CD4-positive, alpha-beta T cell treated with Interleukin-6 for 4 hours (primary cell): ENCODE measurements at places on chromosomes 3 and 15.

DNA sequence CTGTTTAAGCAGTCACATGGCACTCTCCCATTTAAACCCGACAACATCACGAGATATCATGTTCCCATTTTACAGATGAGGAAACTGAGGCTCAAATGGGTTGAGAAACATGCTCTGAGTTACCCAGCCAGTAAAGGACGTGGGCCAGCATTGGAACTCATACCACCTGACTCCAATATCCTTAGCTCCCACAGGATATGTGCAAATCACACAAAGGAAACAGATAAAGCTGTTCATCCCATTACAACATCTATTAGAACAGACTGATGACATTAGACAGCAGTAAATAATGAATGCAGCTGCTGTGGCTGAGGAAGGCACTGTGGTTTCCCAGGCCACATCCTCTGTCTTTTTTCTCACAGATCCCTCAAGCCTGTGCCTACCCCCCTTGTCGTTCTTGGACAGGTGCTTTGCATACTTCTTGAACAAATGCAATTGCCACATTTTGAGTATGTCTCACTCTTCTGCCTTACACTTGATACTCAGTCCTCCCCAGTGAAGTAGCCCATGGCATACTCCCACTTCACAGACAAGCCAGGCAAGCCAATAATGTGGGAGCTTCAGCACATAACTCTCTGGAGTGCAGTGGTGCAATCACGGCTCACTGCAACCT lies 17.7 kb downstream of the FRMD4B start:
- DNase-seq = peak; percentile 2

GRCh38 chr3:186004209-186004608 lies 66.4 kb upstream of the TRA2B start:
- no peak for DNase-seq

GRCh38 chr3:28348265-28348628 lies 274 bp upstream of the ZCWPW2 start:
- DNase-seq = no peak

DNA sequence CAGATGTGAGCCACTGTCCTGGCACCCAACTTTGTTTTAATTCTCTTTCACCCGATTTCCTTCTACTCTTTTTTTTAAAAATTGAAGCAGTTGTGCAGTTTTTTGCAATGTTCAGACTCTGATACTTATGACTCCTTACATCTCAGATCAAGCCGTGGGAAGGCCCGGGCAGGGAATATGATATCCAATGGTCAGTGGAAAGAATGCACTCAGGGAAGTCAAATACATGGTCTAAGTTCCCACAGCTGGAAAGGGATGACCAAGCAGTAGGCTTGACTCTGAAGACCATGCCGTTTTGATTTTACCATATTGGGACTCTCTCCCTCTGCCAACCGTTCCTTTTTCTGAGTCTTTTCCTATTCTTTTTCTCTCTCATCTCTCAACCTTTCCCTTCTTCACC lies 157.2 kb downstream of the RPLP1 start:
- DNase-seq = no peak

GRCh38 chr15:69094124-69094921 lies 66.1 kb upstream of the GLCE start:
- no peak for DNase-seq

DNA sequence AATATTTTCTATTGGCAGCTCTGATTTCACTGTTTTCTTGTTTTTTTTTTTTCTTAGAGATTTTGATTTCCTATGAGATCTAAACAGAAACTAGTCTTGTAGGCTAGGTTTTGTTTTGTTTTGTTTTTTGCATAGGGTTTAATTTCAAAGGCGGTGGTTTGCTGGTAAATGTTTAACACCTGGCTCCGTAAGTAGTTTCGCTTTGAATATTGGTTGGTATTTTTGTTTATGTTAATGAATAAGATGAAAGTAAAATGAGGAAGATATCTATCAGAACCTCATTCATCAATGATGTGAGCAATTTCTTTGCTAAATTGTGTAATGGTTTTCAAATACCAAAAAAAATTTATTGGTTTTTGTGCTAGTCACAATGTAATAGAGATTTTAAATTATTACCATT lies 39.7 kb upstream of the TM4SF1 start:
- no peak for DNase-seq

DNA sequence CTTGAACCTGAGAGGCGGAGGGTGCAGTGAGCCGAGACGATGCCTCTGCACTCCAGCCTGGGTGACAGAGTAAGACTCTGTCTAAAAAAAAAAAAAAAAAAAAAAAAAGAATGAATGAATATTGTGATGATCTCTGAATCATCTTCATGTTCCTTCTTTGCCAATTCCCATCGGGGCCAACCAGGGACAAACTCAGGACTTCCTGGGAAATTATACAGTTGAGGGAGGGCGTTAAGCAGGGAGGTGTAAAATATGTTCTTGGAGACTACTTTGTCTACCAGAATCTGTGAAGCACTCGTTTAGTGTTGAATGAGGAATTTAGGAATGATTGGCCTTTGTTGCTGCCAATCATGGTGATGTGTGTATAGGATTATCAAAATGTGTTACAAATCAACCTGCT lies 210.6 kb downstream of the PTPRG start:
- no peak for DNase-seq

- DNase-seq = no peak
Measured at GRCh38 chr3:113557374-113557773, 25.0 kb downstream of the SIDT1 start.

DNA sequence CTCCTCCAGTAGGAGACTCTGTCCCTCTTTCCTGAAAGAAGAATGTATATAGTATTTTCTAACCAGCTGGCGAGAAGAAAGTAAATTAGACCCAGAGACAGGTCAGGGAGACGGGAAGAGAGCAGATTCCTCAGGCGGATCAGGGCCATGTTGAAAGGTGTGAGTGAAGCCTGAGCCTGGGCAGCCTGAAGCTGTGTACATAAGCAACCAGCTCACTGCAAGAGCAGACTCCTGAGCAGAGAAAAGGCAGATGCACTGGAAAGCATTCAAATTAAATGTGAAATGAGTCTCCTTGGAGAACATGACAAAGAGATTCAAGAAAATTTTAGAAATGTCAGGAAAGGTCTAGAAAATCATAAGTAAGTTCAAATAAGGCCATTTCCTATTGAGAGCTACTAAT lies 165.8 kb downstream of the GOLIM4 start:
- no peak for DNase-seq

DNA sequence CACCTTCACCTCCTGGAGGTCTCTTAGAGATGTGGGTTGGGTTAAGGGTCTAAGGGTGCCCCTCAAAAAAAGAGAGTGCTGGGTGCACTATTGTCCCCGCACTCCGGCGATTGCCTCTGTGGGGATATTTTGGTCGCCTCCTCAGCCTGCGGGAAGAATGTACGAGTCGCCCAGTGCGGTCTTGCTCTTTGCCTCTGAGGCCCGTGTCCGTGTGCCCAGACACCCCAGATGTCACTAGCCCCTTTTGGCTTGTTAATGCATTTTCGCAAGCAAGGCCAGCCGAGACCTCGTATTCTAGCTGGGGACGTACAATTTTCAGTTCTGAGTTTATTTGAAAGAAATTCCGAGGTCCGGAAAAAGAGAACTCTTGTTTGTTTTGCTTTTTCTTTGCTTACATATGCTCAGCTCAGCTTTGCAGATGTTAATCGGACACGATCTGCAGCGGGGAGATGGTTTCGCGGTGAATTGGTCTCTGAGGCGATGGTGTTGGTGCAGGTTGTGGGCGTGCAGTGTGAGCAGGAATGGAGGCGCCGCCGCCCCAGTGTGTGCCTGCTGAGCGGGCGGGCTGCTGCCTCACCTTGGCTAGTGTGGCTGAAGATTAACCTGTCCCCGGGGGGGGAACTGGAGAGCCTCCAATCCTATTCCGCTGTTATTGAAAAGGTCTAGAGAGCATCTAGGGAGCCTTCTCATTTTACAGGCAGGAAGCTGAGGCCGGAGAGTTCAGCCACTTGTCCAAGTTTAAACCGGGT lies 1.4 kb downstream of the ST6GAL1 start:
- DNase-seq = peak; percentile 76

DNA sequence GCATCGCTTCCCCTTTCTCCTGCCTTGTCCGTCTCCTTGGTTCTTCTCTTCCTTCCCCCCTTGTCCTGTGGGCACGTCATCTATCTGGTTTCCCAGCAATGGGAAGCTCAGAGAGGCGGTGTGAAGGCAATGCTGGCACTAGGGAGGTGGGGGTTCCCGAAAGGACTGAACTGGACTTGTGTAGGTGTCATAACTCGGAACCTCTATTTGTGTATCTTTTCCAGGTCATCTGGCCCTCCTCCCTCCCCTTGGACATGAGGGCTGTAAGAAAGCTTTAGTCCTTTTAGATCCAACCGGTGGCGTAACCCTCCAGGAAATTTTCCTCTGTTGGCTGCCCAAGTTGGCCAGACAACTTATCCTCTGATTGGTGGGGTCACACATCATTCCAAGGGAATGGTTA lies 231.5 kb upstream of the TLE3 start:
- no peak for DNase-seq

GRCh38 chr3:71380096-71380495 lies 203.4 kb downstream of the FOXP1 start:
- DNase-seq = no peak

- DNase-seq = no peak
Measured at GRCh38 chr3:61182662-61183061, 68.6 kb downstream of the FHIT start.

DNA sequence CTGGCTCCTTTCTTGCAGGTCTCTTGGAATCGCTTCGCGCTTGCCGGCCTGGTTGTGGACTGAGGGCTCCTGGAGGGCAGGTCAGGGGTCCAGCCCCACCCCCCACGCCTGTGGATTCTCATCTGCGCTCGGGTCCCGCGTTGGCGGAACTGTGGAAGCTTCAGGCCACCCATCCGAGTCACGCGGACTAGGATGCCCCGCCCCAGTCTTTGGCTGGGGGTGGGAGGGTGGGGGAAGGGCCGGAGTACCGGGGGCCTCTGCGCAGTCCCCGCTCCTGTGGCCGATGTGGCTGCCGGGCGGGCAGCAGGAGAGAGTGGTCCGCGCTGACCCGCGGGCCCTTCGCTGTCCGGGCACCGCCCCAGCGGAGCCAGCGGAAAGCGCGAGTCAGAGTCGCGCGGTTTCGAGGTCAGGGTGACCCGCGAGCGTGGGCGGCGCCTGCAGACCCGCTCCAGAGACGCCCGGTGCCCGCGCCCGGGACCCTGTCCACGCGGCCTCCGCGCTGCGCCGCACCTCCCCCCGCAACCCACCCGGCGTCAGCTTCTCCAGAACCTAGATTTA lies 114.2 kb downstream of the KLF13 start:
- DNase-seq = peak; percentile 67

DNA sequence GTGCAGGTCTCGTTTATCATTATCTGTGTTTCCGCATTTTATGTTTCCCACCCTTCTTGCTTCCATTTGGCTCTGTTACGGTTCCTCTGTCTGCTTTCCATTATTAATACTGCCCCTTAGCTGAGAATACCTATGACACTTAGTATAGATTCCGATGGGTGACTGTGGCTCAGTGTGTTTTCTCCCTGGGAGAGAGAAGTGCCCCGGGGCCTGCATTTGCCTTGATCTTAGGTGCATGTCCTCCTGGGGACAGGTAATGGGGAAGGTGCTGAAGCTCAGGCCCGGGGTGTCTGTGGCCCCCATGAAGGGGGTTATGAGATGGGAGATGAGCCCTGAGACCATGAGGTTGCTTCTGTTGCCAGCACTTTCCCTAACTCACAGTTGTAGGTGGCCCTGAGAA lies 43.4 kb upstream of the PCSK6 start:
- no peak for DNase-seq

DNA sequence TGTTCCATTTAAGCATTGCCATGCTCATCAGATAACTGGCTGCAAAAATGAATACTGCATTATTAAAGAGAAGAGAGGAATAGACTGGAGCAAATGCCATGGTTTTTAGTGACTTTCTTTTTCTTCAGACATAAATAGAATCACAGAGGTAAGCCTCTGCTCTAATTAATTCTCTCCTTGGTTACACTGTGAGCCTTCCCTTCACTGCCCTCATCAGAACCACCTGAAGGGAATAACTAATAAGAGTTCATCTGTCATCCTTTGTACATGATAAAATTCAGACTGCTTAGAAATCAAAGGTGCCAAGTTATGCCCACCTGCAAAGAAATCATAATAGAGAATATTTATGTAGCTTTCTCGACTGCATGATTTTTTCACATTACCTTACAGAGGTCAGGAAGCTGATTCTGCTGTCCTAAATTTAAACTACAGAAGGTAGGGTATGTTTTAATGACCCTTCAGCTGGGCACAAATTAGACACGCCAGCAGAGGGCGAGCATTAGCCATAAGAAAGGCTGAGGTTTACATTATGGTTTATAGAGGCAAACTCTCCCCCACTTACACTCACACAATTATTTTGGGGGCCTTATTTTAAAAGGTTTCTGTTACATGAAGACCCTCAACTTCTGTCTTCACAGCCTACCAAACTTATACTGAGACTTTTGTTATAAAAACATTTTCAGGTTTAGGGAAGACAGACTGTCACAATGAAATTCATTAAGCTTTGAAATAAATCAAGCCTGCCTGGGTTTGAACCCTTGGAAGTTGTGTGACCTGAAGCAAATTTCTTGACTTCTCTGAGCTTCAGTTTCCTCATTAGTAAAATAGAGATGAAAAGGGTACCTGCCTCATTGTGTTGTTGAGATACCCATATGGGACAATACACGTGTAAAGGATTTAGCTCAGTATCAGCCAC lies 15.3 kb upstream of the UNC13C start:
- peak; percentile 3 for DNase-seq

GRCh38 chr3:30637310-30638219 lies 31.2 kb downstream of the TGFBR2 start:
- DNase-seq = no peak

DNA sequence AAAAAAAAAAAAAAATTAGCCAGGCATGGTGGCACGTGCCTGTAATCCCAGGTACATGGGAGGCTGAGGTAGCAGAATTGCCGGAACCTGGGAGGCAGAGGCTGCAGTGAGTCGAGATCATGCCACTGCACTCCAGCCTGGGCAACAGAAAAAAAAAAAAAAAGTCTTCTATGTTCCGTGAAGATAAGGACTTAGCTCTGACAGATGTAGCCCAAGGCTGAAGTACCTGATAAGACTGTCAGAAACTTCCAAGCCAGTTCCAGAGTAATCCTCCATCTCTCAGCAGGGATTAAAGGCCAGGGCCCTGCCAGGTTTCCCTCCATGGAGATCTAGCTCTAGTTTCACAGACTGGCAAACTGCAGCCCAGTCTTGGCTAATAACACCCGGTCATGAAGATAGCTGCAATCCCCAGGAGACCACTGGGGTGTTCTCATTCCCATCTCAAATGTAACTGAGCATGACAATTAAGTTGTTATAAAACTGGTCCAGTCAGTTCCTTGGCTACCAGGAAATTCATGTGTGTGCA lies 8.5 kb downstream of the CDCP1 start:
- DNase-seq = no peak

- DNase-seq = no peak
Measured at GRCh38 chr3:114380233-114380651, 86.4 kb downstream of the TIGIT start.

DNA sequence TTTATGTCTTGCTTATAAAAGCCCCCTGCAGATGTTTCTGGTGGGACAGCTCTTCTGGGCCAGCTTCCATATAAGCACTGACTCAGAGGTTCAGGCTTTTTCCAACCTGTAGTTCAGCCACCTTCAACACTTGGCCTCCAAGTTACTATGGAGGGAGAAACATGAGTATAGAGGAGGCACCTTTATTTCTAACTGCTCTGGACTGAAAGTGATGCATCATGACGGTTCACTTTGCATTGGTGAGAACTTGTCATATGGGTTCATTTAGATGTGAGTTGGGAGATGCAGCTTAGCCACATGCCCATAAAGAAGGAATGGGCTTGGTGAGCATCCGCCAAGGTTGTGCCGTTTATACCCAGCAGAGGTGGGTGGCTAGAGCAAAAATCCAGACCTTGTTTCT lies 58.8 kb upstream of the CFAP161 start:
- DNase-seq = no peak

- DNase-seq = no peak
Measured at GRCh38 chr3:79886204-79886603, 118.4 kb upstream of the ROBO1 start.
